ENCODE measurements at places on chromosomes 12 and 14.
A peak's percentile ranks its signal among the peaks of the same experiment; 100 is the strongest.

DNA sequence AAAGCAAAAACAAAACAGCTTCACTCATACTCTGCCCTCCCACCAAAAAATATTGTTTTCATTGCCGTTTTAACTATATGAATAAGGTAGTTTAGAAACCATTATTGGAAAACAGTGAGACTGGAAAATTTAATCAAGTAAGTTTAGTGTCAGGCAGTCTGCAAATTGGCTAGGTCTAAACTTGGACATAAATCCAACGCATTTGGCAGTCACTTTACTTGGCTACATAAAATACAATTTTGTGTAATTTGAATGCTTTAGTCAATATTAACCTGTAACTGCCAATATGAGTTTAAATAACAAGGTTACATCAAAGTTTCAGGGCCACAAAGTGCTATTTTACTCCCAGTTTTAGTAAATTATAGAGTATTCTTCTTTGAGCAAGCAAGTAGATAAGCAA is 202.3 kb upstream of the SLC38A2 start:
- no peak for DNase-seq

- no peak for DNase-seq
These were observed 846.0 kb upstream of the LRFN5 start for GRCh38 chr14:40760704-40761103.

DNA sequence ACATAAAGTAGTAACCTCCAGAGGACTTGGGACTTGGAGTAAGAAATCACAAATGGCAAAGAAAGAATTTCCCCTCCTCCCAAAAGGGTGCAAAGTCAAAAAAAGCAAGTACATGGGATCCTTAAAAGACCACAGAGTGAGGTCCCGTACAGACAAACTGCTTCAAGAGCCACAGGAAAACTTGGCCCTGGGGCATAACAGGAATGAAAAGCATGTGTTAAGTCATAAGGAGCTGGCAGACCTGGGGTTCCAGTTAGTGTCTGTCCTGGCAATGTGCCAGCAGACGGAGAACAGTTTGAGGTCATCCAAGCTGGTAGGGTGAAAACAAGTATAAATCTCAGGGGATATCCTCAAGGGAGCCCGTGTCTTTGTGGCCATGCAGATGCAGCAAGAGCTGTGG is 73.2 kb downstream of the HSD17B6 start:
- no peak for DNase-seq

DNA sequence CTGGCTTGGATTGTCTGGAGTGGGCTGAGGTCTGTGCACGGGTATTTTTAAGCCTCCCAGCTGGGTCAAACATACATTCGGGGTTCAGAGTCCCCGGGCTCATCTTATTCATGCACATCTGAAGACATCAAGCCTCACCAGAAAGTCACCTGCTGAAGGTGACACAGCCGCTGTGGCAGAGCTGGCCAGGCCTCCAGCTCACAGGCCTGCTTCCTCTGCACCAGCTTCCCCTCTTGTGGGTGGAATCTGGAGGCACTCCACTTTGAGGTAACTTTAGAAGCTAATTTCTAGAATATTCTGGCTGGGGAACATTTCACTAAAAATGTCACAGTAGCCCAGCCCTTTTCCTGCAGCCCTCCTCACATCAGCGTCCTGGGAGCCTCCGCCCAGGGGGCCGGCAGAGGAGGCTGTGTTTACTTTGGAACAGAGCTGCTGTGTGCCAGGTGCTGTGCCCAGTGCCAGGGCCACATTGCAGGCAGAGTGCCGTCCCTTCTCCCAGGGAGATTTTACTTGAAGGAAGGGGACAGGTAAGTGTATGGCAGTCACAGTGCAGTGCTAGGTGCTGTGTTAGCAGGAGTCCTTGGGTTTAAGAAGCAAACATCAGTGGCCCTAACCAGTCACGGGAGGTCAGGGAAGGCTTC is 62.2 kb downstream of the TSPAN11 start:
- no peak for DNase-seq

DNA sequence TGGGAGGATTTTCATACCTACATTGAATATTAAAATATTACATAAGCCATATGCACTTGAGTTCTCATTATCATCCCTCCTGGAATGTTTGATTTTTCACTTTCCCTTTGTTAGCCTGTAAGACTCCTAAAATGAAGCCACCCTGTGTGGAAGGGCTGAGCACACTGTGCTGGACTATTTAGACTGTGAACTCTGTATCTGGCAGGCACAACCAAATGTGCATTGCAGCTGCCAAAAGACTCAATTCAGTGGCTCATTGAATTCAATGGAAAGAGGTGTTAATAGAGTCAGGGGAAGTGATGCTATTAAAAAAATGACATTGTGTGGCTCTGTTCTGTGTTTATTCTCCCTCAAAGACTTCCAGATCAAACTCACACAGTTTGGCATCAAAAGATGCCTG is 111.1 kb downstream of the SMOC1 start:
- no peak for DNase-seq

- DNase-seq = no peak
These were observed 18.4 kb downstream of the AMN start for GRCh38 chr14:102940729-102941362.

DNA sequence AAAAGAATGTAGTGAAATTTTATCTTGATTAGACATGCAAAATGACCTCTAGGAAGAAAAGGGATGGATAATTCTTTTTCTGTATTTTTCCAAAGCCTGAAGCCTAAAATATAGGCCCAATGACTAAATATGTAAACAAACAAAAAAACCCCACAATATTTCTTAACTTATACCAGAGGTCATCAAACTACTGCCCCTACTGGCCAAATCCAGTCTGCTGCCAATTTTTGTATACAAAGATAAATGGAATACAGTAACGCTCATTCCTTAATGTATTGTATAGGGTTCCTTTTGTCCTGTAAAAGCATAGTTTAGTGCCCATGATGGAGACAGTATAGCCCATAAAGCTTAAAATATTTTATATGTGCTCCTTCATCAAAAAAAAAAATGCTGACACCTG is 145.7 kb upstream of the ALG10 start:
- DNase-seq = no peak

DNA sequence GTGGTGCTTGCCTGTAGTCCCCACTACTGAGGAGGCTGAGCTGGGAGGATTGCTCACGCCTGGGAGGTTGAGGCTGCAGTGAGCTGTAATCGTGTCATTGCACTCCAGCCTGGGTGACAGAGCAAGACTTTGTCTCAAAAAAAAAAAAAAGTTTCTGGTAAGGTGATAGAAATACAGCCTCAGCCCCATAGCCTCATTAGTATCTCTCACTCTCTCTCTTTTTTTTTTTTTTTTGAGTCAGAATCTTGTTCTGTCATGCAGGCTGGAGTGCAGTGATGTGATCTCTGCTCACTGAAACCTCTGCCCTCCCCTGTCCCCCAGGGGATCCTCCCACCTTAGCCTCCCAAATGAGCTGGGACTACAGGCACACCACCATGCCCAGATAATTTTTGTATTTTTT is 19.2 kb downstream of the MTHFD1 start:
- no peak for DNase-seq

DNA sequence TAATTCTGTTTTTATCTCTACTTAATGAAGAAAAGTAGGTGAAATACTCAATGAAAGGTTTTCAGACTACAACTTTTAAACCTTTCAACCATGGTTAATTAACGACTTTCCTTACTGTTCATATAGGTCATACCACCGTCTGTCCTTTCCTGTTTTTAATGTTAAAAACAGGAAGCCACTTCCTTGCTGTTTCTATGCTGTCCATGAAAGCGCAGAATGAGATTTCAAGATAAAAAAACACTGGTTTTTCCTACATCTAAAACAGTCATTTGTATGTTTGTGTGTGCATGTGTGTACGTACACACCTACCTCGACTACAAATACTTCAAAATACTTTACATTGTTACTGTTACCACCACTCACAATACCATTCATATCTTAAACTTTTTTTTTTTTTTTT is 27.3 kb downstream of the SPTLC2 start:
- DNase-seq = no peak

- DNase-seq = no peak
These were observed 2.7 kb downstream of the CD163L1 start for GRCh38 chr12:7441216-7441615.

DNA sequence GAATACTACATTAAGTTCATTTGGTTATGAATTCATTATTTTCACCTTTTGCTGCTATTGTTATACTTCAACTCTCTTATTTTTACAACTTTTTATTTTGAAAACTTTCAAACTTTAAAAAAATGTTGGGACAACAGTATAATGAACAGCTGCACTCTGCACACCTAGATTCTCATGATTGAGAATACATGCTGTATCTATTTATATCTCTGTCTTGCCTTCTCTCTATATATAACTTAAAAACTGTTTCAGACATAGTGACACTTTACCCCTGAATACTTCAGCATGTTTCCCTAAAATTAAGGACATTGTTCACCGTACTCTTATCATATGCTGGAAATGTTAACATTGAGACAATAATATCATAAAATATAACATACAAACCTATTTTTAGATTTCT is 237.1 kb downstream of the GPHN start:
- no peak for DNase-seq

DNA sequence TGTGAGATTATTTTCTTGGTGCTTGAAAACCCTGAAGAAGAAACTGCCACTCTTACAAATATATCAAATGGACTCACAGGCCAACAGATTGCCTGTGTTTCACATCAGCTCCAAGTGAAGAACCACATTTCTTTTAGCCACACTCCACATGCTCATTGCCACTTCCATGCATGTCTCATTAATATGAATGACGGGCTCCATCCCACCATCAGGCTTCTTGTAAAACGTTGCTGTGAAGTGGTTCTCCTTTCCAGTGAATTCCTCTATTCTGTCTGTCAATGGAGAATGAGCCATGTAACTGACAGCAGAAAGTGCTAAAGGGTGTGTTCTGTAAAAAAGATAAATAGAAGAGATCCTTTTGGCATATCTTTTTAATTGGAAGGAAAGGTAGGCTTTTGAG is 188.2 kb upstream of the RMST start:
- no peak for DNase-seq

DNA sequence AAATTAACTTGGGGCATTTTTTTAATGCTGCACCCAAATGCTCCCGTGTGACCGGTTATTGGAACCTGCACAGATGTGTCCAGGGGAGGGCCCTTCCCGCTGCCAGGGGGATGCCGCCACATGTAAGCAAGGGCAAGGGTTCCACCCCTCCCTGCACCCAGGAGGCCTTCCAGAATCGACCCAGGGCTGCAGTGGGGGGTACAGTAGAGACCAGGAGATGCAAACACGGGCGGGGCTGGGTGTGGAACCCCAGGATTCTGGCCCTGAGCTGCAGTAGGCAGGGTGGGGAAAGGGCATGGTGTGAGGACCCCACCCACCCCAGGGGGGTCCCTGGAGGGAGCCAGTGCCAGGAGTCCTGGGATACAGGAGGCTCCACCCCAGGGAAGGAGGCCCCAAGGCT is 54.1 kb downstream of the TNFAIP2 start:
- DNase-seq = no peak

DNA sequence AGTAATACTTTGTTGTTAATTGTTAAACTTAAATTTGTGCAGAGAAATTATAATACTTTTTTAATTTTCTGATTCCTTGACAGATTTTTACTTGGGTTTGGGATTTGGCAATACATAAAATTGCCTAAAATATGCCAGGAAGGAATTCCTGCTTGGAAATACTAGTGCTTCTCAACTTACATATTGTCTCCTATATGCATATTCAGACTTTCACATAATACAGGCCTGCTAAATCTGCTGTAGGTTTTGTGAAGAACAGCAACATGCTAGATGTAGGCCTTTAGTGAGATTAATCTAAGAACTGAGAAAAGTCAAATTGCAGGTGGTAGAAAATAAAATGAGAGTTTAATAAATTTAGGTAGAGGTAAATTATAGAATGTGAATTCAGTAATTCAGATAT is 468.5 kb upstream of the MIS18BP1 start:
- DNase-seq = no peak

DNA sequence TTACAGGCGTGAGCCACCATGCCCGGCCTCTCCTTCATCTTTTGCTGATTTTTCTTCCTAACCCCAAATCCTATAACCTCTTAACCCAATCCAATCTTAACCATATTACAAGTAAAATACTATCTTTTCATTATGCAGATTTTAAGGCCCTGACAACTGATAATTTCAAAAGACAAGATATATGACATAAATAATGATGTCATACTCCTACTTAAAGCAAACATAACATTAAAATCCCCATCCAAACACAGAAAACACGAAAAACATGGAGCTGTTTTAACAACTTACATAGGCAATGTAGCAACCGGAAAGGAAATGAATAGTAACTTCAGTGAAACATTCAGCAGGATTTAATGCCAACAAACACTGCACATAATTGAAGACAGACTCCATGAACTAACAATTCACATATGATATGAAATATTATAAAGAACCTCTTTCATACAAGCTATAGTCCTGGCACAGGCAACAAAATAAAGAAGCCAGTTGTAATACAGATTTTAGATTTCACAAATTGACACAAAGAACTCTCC is 21.5 kb downstream of the USP44 start:
- no peak for DNase-seq

- DNase-seq = no peak
These were observed 77.8 kb upstream of the GRIP1 start for GRCh38 chr12:66756631-66757030.

DNA sequence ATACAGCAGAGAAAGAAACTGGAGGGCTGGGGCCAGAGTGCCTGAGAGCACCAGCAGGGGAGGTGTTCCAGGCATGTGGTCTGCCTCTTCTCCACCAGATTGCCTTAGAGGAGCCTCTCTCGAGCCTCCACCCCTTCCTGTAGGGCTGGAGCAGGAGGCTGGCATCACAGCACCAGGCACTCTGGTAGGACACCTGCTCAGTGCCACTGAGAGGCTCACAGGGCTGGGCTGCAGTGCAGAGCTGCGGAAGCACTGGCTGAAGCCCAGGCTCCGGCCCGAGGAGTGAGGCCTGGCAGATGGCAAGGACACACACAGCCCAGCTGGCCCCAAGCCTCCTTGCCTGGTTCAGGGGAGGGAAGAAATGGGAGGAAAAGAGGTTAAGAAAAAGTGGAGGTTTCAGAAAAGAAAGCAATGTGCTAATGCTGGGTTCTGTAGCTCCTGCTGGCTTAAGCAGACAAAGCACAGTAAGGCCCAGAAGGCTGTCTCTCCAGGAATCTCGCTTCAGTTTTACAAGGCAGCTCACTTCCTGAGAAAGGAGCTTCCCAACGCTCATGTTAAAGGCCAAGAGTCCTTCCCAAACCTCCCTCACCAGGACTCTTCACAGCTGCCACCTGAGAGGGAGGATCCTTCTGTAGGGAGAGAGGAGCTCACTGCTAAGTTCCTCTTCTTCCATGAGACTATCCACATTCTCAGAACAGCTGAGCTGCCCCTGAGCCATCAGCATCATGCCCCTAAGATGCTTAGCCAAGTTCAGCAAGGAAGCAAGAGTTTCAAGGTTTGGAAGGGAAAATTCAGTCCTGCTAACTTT is 23.8 kb downstream of the SPTB start:
- DNase-seq = no peak

GRCh38 chr14:70816525-70816924 is 7.2 kb upstream of the MAP3K9 start:
- DNase-seq = no peak

GRCh38 chr14:34498684-34499412 is 36.8 kb upstream of the SPTSSA start:
- peak; percentile 33 for DNase-seq

GRCh38 chr14:69423279-69423678 is 24.8 kb downstream of the SLC39A9 start:
- DNase-seq = no peak

All from Caco-2 (cell line).